Stimulated activated CD4-positive, alpha-beta T cell treated with anti-CD3 and anti-CD28 coated beads, Interleukin-15, amount 100 ng/mL, for 1 hour (primary cell): ENCODE measurements at places on chromosomes 3 and 15.

GRCh38 chr15:73923488-73924164 lies 2.6 kb upstream of the LOXL1 start:
- no peak for DNase-seq

GRCh38 chr3:153165261-153165681 lies 3.2 kb downstream of the RAP2B start:
- DNase-seq: no peak

GRCh38 chr3:168026764-168027163 lies 69.0 kb downstream of the GOLIM4 start:
- no peak for DNase-seq

DNA sequence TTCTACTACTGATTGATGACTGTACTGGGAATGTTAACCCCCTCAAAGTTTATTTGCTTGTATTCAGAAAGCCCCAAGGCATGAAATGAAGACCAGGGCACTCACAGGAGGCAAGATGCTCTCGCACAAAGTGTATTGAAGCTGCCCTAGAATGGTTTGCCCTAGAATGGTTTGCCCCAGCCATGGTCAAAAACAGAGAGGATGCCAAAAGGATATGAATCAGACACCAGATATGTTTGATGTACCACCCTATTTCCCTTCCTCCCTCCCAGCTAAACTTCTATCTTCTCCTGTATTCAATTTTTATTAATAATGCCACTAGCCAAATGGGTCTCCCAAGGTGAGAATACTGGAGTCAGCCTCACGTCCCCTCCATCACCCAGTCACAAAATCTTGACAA lies 101.3 kb downstream of the TMCO5A start:
- DNase-seq: no peak

GRCh38 chr15:79523266-79523665 lies 91.1 kb downstream of the MINAR1 start:
- no peak for DNase-seq

- DNase-seq: no peak
Measured at GRCh38 chr3:149717391-149718056, 34.8 kb downstream of the COMMD2 start.

DNA sequence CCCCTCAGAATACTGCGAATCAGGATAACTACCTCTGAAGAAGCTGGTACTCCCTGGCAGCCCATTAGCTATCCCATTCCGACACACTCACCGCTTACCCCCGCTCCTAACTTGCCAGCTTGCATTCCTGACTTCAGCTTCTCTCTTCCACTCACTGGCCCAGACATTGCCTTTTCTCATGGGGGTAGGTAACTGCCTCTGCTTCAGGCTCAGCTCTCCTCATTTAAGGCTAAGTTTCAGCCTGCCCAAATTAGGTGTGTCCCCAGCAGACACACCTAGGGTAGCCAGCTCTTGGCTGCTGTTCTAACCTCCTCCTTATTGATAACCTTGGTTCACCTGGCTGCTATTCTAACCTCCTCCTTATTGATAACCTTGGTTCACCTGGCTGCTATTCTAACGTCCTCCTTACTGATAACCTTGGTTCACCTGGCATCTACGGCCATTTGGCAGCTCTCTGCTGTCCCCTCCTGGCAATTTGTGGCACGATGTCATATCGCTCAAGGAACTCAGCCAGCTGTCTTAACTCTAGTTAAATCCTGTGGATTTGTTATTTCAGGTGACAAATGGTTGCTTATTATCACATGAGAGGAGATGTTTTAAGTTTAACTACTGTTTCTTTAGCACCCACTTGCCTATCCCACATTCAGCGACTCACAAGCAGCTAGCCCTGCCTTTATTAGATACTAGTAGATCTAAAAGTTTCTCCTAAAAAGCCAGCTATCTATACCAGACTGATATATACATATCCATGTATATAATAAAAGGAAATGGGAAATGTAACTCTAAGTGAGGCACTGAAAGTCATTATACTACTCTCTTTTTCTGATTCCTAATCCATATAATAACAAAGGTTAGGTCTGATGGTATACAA lies 106.5 kb upstream of the ACP3 start:
- no peak for DNase-seq
